ENCODE measurements at places on chromosomes 12 and 14.

DNA sequence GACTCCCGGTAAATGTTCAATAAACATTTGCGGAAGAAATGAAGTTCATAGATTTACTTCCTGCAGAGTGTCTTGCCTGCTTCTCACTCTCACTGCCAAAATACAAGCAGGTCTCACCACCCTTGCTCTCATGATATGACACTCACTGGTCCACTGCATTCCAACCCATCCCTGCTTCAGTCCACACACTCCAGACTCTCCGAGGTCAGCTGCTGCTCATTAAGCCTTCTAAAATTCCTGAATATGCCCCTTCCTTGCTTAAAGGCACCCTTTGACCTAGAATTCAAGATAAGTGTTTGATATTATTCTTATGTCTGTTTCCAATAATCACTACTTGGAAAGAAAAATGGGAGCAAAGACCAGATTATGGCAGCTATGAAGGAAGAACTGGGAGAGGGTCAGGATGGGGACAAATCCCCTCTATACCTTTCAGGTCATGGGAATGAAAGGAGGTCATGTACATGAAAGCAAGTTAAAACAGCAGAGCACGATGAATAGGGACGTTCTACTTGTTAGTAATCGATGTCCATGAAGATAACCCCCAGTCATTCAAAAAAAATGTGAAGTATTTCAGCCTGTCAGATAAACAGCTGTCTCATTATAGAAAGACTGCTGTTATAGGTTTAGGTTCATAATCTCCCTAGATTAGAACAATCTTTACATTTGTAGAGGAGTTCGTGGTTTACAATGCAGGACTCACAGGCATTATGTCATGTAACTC, 10.5 kb upstream of the NID2 start:
- peak; percentile 83 for DNase-seq

DNA sequence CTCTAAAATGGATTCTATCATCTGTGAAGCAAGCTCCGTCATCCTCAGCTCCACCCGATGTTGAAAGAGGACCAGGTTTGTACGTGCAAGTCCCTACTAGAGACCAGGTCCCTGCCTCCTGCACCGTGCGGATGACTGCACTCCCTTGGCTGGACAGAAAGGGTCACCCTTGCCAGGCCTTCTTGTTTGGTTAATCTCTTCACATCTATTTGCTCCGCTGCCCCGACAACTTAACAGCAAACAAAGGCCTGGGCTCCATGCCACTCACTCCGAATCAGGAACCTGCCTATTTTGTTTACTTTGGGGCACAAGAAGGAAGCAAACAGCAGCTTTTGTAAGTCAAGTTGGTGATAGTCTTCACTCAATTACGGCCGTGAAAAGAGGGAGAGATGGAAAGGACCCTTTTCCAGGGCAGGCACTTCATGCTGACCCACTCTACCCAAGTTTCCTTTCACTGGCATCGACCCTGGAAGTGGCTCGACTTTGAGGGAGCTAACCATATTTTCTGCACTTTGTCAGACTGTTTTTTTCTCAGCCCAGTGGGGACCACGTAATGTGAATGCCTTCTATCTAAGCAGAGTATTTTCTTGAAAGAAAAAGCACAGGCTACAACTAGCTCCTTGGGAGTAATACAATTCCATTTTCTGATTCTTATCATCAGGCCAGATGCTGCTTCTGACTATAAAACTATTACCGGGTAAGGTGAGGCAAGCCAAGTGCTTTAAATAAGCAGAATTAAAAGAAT, 202.6 kb downstream of the FOXN3 start:
- no peak for DNase-seq

GRCh38 chr12:31326736-31327659, 1.0 kb upstream of the SINHCAF start:
- DNase-seq = peak; percentile 9

- DNase-seq = no peak
Measured at GRCh38 chr14:63761351-63762117, 33.7 kb upstream of the SGPP1 start.

DNA sequence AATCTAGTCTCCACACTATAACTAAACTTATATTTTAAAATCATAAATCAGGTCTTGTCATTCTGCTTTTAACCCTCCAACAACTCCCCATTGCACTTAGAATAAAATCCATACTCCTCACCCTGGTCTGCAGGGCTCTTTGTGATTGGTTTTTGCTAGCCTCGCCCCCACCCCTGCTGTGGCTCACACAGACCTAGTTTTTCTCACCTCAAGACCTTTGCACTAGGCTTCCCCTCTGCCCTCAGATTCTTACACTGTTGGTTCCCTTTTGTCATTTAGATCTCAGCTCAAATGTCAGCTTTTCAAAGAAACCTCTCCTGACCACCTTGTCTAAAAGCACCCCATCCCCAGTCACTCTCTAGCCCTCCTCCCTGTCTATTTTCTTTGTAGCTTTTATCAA, 10.7 kb upstream of the LHX5 start:
- no peak for DNase-seq

GRCh38 chr14:91466192-91466591, 43.9 kb downstream of the PPP4R3A start:
- DNase-seq = no peak

GRCh38 chr12:15045451-15045850, 72.6 kb downstream of the PDE6H start:
- DNase-seq = no peak

DNA sequence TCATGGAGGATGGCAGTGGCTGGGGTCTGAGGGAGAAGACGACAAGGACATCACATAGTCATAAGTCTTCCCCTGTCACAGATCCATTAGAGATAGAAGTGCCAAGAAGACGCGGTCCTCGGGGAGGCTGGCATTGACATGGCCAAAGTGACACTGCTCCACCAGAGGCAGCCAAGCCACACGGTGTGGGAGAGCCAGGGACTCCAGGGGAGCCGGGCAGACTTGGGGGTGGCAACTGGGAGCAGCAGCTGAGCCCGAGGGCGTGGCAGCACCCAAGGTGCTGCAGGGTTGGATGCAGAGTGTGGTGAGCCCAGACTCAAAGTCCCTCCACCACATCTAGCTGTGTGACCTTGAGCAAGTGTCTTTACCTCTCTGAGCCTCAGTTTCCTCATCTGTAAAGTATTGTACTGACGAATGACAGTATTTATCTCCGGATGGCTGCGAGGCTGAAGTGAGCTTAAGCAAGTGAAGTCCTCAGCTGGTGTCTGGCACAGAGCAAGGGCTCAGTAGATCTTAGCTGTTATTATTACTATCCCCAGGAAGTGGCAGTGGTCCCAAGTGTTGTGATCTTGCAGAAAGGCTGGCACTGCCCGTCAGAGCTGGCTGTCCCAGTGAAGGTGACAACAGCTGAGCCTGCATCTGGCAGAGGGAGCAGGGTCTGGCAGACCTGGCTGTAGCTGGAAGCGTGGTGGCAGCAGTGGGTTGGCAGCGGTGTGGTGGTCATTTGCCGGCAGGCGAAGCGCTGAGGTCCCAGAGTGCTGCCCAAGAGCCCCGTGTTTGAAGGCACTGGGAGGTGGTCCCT, 54.9 kb downstream of the ZNF664 start:
- DNase-seq = no peak

DNA sequence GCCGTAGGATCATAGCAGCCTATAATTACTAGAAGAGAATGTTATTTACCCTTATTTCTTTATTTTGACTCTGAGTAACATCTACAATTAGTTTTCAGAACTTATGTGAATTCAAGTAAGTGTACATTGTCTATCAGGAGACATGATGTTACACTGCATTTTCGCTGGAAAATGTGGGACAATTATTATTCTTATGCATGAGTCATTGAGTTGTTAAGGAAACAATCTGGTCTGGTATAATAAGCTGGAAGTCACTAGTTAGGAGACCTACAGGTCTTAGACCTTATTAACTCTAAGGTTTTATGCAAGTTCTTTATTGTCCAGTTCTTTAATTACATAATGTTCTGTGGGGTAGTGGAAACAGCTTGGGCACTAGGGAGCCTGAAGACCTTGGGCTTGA, 5.8 kb downstream of the KTN1 start:
- peak; percentile 75 for DNase-seq

DNA sequence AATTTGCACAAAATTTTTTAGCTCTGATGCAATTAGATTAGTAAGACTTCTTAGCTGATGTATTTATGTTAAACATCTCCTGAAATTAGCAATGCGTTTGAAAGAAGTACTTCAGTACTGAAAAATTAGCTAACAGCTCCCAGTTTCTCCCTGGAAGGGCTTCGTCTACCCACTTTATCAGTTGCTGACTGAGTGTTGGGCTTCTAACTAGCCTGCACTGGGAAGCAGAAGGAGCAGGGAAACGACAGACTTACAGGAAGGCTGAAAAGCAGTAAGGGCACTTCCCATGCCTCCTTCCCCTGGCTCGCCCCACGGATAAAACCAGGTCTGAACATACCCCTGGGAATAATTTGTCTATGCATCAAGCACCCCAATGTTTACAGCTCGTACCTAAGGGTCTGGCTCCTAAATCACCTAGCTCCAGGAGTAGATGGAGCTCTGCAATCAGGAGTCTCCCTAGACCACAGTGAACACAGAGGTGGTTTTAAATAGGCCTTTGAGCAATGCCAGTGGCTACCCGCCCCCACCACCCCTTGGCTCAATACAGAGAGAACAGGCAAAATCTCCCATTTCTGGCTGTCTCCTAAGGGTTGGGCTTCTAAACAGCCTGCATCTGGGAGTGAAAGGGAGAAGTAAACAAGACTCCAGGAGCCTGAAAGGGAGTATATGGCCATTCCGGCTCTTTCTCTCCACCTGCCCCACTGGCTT, 23.7 kb downstream of the A2M start:
- no peak for DNase-seq

DNA sequence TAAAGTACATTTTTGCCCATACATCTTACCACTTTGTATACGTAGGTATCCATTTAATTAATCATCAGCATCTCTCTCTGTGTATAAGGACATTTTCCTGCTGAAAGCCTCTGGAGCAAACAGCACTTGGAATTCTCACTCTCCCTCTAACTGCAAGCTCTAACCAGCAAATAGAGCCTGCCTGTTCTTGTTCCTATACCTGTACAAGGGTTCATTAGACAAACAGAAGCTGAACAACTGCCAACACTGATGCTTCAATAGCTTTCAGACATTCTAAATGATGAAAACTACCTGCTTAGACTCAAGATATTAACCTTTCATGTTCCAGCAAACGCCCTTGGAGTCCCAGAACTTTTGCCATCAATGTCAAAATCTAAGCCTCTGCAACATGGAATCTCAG, 98.0 kb downstream of the KCNH5 start:
- DNase-seq = no peak

DNA sequence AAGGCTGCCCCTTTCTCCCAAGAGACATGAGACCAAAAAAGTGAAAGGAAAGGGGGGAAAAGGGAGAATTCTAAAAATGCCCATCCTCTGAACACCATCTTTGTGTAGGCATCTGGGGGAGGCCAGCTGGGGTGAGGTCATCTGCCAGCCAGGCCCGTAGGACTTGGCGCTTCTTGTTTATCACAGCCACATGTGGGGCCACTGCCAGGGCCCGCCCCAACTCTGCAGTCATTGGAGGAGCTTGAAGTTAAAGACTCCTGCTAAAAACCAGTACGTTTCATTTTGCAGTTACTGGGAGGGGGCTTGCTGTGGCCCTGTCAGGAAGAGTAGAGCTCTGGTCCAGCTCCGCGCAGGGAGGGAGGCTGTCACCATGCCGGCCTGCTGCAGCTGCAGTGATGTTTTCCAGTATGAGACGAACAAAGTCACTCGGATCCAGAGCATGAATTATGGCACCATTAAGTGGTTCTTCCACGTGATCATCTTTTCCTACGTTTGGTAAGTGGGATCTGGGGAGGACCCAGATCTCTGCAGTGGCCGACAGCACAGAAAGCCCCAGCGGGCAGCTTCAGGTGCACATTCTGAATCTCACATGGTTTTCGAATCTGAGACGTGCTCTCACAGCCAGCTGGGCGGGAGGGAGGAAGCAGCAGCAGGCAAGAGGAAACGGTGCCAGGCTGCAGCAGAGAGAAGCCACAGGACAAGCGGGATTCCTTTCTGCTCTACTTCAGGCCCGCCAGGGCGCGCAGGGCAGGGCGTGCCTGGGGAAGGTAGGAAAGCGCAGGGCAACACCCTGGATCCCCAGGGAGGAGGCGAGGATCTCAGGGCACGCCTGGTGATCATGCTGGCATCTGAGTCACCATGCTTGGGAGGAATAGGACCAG, at the start of gene P2RX7:
Gene P2RX7, plus strand, starts transcription at position 276 of the 881 bp plus-strand sequence. Its CDS starts 95 bp downstream, at position 371.
- peak; percentile 59 for DNase-seq

DNA sequence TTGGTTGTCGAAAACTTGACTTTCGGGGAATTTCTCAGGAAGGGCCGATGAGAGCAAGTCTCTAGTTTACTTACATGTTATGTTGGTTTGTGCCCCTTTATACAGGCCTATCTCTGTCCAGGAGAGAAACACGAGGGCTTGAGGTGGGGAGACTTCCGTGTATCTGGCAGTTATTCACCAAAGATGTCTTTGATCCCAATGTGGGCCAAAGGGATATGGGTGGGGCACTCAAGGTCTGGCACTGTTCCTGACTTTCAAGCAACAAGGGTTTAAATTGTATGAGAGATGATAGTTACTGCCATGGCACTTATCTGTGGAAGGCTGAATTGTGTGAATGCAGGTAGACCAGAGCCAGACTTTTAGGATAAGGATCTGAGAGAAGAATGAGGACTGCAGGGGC, 137.2 kb upstream of the DHRS4 start:
- no peak for DNase-seq

GRCh38 chr14:89303456-89304435, 113.3 kb downstream of the FOXN3 start:
- DNase-seq = peak; percentile 81

GRCh38 chr12:22276867-22277266, 57.6 kb downstream of the ST8SIA1 start:
- DNase-seq = no peak

GRCh38 chr12:72872996-72873395, 600.8 kb downstream of the TRHDE start:
- DNase-seq = no peak

DNA sequence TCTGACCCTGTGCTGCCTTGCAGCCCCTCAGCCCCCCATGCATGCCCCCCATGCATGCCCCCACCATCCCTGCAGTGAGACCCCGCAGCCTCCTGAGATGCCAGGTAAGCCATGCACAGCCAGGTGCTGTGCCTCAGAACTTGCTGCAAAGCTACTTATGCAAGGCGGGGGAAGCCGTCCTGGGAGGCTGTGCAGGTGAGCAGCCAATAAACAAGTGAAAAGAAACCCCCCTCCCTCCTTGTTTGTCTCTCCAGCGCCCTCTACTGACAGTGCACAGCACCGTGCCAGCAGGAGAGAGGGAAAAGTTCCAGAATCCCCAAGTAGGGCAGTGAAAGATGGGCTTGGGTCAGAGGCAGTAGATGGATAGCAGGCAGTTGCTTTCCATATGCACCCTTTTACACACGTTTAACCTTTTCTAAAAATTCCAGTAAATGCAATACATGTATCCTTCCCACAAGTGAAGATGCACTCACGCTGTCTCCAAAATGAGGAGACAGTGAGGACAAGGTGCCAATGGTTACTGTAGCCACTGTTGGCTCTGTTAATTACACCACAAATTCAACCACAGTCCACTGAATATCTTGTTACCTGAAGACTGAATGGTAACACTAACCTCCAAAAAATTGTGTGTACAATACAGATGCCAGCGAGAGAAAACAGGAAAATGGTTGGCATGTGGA, 18.0 kb downstream of the TNFAIP2 start:
- no peak for DNase-seq

All from fibroblast of skin of back (primary cell).